ENCODE measurements at places on chromosomes 5 and 9.
A peak's percentile ranks its signal among the peaks of the same experiment; 100 is the strongest.

GRCh38 chr5:154630410-154630809, 124.8 kb upstream of the LARP1 start:
- DNase-seq, result no peak

DNA sequence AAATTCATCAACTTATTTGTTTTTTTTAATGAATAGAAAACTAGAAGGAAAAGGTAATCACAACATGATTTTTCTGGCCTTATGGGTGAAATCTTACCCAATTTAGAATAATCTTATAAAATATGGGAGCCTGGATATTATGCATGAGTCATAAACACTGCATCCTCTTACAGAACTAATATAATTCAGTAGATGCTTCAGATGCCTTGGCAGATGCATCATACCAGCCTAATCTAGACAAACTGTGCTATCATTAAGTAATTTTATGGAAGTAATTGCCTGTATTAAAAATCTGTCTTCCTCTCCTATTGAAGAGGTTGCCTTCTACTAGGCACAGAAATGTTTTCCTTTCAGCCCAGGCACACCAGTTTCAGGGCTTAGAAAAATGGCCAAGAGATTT, 2384.6 kb upstream of the WWC1 start:
- DNase-seq, result no peak

DNA sequence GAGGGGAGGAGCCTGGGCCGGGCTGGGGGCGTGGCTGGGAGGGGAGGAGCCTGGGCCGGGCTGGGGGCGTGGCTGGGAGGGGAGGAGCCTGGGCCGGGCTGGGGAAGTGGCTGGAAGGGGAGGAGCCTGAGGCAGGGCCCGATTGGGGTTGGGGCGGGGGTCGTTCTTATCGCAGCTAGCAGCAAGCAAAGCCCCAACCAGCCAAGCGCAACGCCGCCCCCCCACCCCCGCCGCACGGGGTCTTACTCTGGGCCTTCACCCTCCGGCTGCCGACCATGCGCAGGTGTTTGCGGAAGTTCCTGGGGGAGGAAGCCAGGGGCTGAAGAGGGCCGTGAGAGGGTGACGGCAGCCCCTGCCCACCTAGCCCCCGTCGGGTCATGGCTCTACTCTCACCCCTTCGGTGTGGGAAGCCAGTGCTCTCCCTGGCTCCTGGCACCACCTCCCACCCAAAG, 5.0 kb downstream of the NSMF start:
- DNase-seq, result peak; percentile 34

DNA sequence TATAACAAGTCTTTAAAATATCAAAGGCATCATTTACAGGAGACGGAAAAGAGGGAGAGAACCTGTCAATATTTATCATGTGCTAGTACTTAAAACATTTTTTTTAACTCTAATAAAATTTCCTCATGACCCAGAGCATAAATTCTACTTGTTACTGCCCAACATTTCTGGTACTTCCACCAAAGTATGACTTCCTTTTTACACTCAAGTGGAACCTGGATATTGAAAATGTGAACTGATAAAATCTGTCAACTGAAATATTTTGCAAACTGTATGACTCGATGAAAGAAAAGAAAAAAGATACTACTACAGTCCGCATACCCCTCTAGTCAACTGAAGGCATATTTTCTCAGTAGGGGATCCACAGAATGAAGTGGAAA, 37.1 kb downstream of the FAM13B start:
- DNase-seq, result no peak

DNA sequence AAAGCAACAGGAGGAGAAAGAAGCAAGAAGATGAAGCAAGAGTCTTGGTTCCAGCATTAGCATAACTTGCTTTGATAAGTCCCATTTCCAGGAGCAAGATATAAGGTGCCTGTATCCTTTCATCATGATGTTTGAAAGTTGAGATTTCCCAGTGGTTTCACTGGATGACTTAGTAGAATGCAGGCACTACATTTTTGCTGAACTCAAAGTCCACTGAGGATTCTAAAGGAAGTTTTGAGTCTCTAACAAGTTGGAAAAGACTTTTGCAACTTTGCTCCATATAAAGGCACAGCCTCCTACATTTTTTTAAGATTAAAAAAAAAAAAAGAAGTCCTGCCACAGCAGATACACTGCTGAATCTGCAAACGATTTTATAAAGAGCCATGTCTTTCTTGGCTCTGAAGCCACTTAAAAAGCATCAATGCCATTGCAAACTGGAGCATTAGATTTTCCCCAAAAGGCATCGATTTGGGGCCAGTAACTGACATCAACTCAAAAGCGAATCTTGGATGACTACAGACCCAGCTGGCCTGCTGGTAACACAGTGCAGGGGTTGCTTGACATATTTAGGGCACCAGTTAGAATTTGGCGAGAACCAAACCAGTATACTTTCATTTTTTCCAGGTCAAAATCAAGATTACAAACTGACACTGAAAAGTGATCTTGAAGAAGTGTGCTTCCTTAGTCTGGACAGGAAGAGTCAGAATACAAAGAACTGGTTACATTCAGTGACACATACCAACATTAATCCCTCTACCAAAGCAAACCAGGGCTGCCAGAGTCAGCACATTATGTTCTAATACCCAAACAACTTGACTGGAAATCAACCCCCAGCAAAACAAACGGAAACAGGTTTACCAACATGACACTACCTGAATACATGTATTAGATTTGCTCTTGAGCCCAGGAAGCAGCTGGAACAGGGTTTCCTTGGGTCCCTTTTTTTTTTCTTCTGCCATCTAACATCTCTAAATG, 39.1 kb upstream of the KCNV2 start:
- DNase-seq, result no peak

GRCh38 chr9:114991861-114992260, 61.5 kb upstream of the TNFSF8 start:
- DNase-seq, result no peak

- no peak for DNase-seq
Measured at GRCh38 chr9:135660407-135660806, 2.7 kb upstream of the LCN9 start.

GRCh38 chr5:439181-439580, 3.8 kb upstream of the EXOC3 start:
- no peak for DNase-seq

- no peak for DNase-seq
Measured at GRCh38 chr5:107499776-107500175, 171.0 kb downstream of the EFNA5 start.

DNA sequence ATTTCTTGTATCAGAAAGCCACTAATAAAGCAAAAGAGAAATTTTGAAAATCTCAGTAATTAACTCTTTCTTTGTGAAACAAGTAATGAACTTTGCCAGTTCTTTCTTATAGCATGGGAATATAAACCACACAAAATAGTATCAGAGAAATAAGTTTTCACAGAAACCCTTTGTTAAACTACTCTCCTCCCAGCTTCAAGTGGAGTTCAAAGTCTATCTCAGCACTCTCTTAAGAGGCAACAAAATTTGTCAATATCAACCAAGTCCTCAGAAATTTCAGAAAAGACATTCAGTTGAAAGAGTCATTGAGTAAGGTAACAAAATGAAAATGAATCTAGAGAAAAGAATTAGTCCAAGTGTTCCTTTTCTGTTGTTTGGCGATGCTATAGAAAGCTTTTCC, 89.3 kb downstream of the NTRK2 start:
- no peak for DNase-seq

DNA sequence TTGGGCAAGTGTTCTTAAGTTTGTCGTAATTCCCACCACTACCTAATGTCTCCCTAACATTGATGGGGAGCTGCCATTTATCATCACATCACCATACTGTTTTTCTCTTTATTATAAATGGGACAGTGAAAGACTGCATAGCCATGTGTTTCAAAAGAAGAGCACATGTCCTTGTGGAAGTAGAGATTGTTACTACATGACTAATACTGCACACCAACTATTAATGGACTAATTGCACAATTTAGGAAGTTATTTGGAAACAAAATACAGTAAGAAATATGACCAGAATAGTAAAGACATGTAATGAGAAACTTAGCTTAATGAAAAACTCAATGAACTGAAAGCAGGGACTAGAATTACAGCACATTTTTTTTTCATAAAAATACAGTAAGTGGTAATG, 12.0 kb upstream of the ELOVL7 start:
- no peak for DNase-seq
